ENCODE measurements at places on chromosomes 11 and 22. TPM values are rescaled to one million over a fixed set of nuclear protein-coding genes. Genes with fewer than 3 reads are reported as not detected.

DNA sequence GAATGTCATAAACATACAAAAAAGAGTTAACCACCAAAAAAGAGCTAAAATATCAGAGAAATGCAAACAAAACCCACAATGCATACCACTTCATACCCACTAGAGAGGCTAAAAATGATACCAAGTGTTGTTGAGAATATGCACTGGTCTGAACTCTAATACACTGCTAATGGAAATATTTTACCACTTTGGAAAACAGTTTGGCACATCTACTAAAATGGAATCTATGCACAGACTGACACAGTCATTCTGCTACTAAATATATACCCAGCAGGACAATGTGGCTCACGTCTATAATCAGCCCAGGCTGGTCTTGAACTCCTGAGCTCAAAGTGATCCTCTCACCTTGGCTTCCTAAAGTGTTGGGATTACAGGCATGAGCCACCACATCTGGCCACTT lies 18.0 kb downstream of the MAPK1 start:
- DNase-seq: no peak

DNA sequence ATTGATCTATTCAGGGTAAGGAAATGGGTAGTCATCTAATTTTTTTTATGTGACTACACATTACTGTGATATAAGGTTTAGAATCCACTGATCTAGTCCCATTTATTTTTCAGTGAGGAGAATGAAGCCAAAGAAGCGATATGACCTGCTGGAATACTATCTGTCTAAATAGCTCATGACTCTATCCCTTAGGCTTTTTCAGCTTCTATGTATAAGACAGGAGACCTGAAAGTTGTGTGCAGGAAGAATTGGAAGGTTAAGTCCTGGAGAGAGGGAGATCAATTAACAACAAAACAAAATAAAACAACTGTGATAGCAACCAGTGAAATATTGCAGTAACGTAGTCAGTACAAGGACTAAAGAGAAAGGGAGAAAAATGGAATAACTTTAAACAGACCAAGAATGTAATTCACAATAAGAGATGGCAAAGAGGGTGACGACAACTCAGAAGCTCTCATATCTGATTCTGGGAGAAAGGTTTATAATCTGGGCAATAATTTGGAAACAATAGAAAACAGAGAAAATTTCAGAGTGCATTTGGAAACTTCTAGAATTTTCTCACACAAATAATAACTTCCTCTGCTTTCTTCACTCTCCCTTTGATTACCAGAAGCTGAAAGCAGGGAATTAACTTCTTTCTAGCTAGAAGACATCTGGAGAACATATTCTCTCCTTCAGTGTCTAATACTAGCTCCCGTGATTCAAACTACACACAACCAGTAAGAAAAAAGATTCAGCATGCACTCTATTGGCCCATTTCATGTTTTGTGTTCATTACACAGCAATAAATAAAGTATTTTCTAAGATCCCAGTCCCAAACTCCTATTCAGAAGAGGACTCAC lies 19.2 kb upstream of the CASP12 start:
- DNase-seq: no peak

GRCh38 chr11:34997952-34998528 lies 81.6 kb downstream of the PDHX start:
- peak; percentile 32 for DNase-seq

GRCh38 chr11:104570078-104570701 lies 328.1 kb downstream of the CASP12 start:
- no peak for DNase-seq

DNA sequence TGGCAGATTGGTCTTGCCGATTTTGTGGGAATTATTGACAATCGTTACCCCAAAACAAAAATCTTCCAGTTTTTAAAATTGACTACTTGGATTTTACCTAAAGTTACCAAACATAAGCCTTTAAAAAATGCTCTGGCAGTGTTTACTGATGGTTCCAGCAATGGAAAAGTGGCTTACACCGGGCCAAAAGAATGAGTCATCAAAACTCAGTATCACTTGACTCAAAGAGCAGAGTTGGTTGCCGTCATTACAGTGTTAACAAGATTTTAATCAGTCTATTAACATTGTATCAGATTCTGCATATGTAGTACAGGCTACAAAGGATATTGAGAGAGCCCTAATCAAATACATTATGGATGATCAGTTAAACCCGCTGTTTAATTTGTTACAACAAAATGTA lies 37.2 kb downstream of the IGLL1 start:
- no peak for DNase-seq

- DNase-seq: no peak
Observed at GRCh38 chr11:134761386-134761785, 349.3 kb upstream of the B3GAT1 start.

The EHBP1L1 gene
- 100 TPM for total RNA-seq

DNA sequence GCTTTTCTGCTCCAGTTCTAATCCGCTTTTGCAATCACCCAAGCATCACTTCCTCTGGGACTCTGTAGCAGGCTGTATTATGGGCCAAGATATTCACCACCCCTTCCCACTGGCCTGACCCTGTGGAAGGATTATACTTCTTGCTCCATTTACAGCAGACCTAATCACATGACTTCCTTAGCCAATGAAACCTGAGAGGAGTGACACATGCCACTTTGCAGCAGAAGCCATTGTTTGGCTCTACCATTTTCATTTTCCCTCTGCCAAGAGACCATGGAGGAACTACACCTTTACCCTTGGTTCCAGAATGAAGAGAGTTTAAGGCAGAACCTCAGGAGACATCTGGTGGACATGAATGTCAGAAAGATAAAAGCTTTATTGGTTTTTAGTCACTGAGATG lies 134.9 kb upstream of the HSD17B12 start:
- no peak for DNase-seq

- no peak for DNase-seq
Observed at GRCh38 chr11:47466701-47467250, 17.8 kb upstream of the RAPSN start.

DNA sequence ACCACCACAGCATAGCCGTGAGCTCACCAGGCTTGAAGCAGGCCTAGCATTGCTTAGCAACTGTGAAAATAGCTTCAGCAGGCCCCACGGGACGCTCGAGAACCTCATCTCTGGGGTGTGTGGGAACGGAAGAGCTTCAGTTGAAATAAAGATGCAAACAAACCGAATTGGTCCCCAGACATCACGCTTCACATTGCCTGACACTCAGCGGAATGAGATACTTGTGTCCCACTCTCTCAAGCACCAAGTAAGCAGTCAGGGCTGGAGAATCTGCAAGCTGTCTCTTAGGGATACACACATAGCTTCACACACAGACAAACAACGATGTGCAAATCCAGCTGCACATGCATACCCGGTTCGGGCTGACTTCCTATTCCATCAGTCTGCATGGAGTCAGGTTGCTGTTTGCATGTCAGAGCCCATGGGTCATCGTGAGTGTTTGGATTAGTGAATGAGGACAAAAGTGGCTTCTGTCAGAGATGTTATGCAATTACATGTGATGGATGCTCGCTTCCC lies 205.7 kb downstream of the SNX19 start:
- no peak for DNase-seq

The CRYAB gene
- total RNA-seq: not detected
